Activated CD4-positive, alpha-beta T cell treated with anti-CD3 and anti-CD28 coated beads for 36 hours (primary cell): ENCODE measurements at places on chromosomes 7 and 10. TPM values are rescaled to one million over a fixed set of nuclear protein-coding genes. Genes with fewer than 3 reads are reported as not detected.

The EGR2 gene
- total RNA-seq, result 46.0 TPM

- H3K27me3 ChIP-seq, result peaks cover 3% of the 10 kb centered on the region
- peaks cover 55% of the 10 kb centered on the region for H3K4me1 ChIP-seq
- no peaks in the 10 kb centered on the region for H3K36me3 ChIP-seq
- H3K4me3 ChIP-seq, result no peak overlapping the region
- no peak overlapping the region for H3K27ac ChIP-seq
Measured at GRCh38 chr7:105878746-105879605, 2.6 kb upstream of the ATXN7L1 start.

GRCh38 chr7:112052498-112052897 lies 153.7 kb downstream of the DOCK4 start:
- H3K27me3 ChIP-seq, result no peaks in the 10 kb centered on the region
- H3K4me1 ChIP-seq, result peaks cover 3% of the 10 kb centered on the region
- H3K4me3 ChIP-seq, result no peak overlapping the region
- H3K27ac ChIP-seq, result no peak overlapping the region
- no peaks in the 10 kb centered on the region for H3K36me3 ChIP-seq
- DNase-seq, result no peak

- no peaks in the 10 kb centered on the region for H3K36me3 ChIP-seq
- no peaks in the 10 kb centered on the region for H3K4me1 ChIP-seq
- DNase-seq, result no peak
- H3K27ac ChIP-seq, result no peak overlapping the region
- no peak overlapping the region for H3K4me3 ChIP-seq
Measured at GRCh38 chr10:116001262-116001857, 271.6 kb downstream of the GFRA1 start.

DNA sequence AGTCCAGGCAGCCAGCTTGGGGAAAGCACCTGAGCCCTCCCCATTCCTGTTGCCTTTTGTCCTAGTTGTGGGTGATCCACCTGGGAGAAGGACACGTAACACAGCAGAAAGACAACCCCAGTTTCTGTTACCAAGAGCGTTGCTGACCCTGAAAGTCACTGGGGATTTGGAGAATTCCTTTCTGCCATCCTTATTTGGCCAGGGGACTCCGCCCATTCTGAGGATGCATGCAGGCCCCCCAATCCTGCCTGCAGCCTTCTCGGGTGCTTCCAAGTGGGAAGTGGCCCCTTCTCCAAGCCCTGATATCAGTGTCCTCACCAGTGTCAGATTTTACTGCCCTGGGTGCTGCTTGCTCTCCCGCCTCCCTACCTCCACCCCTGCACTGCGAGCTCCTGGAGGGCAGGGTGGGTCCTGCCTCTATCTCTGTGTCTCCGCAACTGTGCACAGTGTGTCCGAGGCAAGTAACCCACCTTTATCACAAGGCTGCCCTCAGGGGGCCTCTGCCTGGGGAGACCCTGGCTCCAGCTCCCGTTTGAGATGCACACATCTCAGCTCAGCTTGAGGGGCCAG lies 9.2 kb upstream of the ADCY1 start:
- H3K27me3 ChIP-seq, result peaks cover 7% of the 10 kb centered on the region
- no peak for DNase-seq
- H3K4me3 ChIP-seq, result no peak overlapping the region
- no peak overlapping the region for H3K27ac ChIP-seq
- H3K36me3 ChIP-seq, result no peaks in the 10 kb centered on the region
- no peaks in the 10 kb centered on the region for H3K4me1 ChIP-seq

GRCh38 chr7:151060113-151060415 lies 675 bp downstream of the SLC4A2 start:
- H3K36me3 ChIP-seq, result peaks cover 5% of the 10 kb centered on the region
- no peaks in the 10 kb centered on the region for H3K27me3 ChIP-seq
- H3K4me1 ChIP-seq, result peaks cover 28% of the 10 kb centered on the region
- DNase-seq, result no peak

DNA sequence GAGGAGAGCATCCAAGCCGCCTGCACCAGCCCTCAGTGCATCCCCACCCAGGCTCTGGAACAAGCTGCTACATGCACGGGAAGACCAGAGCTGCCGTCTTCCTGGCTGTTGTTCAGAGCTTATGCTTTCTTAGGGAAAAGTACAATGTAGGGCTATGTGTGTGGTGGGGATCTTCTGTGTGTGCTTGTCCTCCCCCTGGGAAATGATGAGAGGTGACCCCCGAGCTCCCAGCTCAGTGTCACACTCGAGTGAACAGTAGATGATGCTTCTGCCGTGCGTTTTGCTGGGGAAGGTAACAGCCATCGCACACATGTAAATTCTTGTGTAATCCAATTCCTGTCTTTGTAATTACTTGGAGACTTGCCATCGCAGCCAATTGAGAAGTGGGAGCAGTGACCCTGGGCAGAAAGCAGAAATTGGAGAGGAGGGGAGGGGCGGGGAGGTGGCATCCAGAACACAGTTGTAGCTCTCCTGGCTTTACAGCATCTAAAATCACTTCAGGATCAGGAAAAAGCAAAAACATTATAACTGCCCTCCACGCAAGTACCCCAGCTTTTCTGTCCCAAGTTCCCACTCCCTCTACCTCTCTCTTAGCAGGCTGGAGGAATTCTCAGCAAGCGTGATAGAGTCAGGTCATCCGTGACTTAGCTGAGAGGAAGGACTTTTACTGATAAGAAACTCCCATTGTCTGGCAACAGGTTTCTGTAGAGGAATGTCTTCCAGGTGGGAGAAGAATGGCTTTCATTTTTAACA lies 149.6 kb downstream of the TCF7L2 start:
- no peaks in the 10 kb centered on the region for H3K36me3 ChIP-seq
- DNase-seq, result no peak
- no peak overlapping the region for H3K4me3 ChIP-seq
- H3K27ac ChIP-seq, result no peak overlapping the region

GRCh38 chr10:123800821-123801220 lies 90.8 kb downstream of the CPXM2 start:
- H3K36me3 ChIP-seq, result no peaks in the 10 kb centered on the region
- H3K4me1 ChIP-seq, result no peaks in the 10 kb centered on the region
- H3K27ac ChIP-seq, result no peak overlapping the region
- no peak for DNase-seq

The ASB10 gene
- total RNA-seq, result not detected

DNA sequence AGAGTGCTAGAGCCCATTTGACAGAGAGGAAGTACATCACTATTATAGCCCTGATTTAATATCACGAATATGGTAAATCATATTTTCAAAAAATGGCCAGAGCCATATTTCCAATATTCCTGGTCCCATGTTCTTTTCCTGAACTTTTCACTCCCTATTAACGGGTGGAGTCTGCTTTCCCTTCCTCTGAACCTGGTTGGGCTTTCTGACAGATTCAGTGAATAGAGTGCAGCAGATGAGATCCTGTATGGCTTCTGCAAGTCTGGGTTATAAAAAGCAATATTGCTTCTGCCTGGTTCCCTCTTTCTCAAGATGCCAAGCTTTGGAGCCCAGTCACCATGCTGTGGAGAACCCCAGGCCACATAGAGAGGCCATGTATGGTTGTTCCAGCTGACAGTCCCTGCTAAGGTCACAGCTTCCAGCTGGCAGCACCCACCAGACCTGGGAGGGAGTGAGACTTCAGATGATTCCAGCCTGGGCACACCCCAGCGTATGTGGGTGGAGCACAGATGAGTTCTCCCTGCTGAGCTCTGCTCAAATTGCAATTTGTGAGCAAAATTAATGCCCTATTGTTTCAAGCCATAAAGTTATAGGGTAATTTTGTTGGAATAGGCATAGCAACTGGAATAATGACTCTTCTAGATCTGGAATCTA lies 17.9 kb upstream of the CHCHD3 start:
- H3K36me3 ChIP-seq, result no peaks in the 10 kb centered on the region
- H3K4me1 ChIP-seq, result no peaks in the 10 kb centered on the region
- H3K4me3 ChIP-seq, result no peak overlapping the region
- peaks cover 2% of the 10 kb centered on the region for H3K27me3 ChIP-seq
- no peak for DNase-seq

DNA sequence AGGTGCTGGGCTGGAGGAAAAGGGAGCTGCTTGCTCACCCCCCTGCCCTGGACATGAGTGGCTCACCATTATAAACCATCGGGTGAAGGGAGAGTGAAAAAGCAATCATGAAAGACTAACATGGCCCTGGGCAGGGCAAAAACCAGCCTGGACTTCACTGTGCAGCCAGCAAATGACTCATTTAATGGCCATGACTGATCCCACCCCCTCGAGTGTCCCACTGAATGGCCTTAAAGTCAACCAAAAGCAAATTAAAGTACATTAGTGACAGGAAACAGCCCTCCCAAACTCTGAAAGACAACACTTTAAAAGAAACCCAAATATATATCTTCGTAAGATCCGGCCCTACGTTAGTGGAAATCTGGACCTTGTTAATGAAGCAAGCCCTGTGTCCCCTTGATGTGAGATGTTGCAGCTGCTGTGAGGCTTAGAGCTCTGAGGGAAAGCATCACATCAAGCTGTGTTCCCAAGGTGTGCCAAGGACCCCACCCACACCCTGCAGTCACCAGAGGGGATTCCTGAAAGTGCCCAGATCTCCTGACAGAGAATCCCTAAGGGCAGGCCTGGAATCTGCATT lies 31.2 kb downstream of the ADCYAP1R1 start:
- no peak for DNase-seq
- H3K4me1 ChIP-seq, result peaks cover 3% of the 10 kb centered on the region
- no peaks in the 10 kb centered on the region for H3K36me3 ChIP-seq
- peaks cover 9% of the 10 kb centered on the region for H3K27me3 ChIP-seq
- no peak overlapping the region for H3K27ac ChIP-seq

- peaks cover 12% of the 10 kb centered on the region for H3K4me1 ChIP-seq
- no peaks in the 10 kb centered on the region for H3K27me3 ChIP-seq
- H3K4me3 ChIP-seq, result no peak overlapping the region
- peaks cover 13% of the 10 kb centered on the region for H3K36me3 ChIP-seq
Measured at GRCh38 chr7:132871419-132871818, 210.5 kb downstream of the CHCHD3 start.

GRCh38 chr7:89798599-89798996 lies 355.7 kb upstream of the STEAP1 start:
- H3K4me1 ChIP-seq, result no peaks in the 10 kb centered on the region
- no peak for DNase-seq
- H3K4me3 ChIP-seq, result no peak overlapping the region
- H3K27ac ChIP-seq, result no peak overlapping the region

DNA sequence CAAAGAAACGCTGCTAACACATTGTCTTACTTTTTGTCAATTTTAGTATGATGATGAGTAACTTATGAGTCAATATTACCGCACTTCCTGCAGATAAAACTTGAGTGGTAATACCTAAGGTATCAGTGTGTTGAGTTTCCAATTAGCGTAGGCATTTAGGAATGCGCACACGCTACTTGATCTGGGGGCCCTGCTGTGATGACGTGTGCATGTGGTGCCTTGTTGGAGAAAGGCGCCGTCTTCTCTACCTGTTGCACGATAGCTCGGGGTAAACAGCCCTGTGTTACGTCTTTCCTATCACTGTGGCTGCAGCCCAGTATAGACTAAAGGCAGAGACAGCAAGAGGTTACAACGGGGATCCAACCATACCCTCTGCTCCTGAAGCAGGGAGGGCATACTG lies 476.8 kb upstream of the ADARB2 start:
- H3K4me1 ChIP-seq, result no peaks in the 10 kb centered on the region
- DNase-seq, result no peak
